ENCODE measurements at places on chromosomes 16 and 17.

- DNase-seq, result no peak
Observed at GRCh38 chr16:80655751-80656150, 115.0 kb downstream of the DYNLRB2 start.

- DNase-seq, result no peak
Observed at GRCh38 chr17:31225831-31226230, 71.2 kb downstream of the OMG start.

DNA sequence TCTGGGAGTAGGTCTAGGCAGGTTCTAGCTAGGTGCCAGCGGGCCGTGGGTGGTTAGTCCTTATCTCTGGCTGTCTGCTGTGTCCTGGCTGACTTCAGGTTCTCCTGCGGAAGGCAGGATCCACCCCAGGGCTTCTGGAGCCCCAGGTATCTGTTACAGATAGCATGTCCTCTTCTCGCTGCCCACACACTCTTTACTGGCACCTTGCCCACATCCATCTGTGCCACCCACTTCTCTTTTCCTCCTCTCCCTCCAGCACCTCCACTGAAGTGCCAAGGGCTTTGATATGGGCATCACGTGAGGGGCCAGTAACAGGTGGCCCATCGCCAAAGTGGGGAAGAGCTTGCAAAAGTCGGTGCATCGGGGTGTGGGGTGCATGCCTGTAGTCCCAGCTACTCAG, 4.6 kb upstream of the MPP2 start:
- DNase-seq, result no peak

DNA sequence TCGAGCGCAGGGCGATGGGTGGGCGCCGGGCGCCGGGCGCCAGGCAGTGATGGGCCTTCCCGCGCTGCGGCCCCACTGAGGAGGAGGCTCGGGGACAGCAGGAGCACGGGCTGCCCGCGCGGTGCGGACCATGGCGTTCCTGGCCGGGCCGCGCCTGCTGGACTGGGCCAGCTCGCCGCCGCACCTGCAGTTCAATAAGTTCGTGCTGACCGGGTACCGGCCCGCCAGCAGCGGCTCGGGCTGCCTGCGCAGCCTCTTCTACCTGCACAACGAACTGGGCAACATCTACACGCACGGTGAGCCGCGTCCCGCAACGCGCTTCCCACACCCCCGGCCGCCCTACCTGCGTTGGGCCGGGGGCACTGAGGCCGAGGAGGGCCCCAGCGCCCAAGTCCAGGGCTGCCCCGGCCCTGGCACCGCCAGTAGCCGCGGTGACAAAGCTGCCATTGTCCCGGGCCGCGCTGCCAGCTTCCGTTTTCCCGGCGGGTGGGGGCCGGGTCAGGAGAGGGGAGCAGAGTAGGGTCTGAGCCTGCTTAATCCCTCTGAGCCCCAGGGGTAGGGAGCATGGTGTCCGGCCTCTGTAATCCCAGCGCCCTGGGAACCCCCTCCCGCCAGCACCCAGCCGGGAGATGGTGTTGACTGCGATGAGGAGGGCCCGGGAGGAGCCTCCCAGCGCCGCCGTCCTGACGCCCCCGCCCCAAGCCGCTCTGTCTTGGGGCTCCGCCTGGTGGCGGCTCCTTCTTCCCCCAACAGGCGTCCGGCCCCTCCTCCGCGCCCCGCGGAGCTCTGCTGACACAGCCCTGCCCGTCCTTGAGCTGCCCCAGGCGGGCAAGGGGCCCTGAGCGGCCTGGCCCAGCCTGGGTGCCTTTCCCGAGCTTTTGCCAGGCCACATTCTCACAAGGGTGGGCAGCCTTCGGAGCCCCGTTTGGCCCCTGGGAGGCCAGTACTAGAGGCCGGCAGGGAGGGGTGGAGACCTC, 685 bp downstream of the PAQR4 start:
- DNase-seq, result no peak

- DNase-seq, result no peak
Observed at GRCh38 chr16:83045790-83046189, 419.0 kb downstream of the CDH13 start.

DNA sequence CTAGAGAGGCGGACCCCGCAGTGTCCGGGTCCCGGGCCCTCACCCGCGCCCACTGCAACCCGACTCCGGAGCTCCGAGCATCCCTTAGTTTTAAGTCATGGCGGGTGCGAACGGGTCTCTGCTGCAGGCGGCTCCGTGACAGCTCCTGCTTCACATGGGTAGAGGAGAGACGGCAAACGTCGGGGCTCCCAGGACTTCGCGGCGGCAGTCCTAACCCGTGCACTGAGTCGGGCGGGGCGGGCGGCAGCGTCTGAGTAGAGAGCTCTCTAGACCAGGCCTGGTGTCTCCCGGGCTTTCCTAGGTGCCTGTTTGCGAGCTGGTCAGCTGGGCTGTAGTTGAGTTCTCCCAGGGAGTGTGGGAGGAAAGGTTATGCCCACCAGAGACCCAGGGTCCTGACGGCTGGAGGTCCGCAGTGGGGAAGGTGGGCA, 345 bp downstream of the TSC2 start:
- DNase-seq, result no peak

DNA sequence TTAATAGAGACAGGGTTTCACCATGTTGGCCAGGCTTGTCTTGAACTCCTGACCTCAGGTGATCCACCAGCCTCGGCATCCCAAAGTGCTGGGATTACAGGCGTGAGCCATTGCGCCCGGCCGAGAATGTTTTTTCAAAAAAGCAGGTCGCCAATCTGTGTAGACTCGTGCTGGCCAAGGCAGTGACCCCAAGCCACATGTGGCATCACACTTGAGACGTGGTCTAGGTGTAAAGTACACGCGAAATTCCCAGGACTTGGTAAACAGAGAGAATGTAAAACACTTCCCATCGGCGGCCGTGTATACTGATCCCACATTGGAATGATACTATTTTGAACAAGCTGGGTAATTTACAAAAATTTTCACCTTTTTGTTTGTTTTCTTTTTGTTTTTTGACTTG, 41.1 kb downstream of the TBC1D16 start:
- DNase-seq, result no peak

DNA sequence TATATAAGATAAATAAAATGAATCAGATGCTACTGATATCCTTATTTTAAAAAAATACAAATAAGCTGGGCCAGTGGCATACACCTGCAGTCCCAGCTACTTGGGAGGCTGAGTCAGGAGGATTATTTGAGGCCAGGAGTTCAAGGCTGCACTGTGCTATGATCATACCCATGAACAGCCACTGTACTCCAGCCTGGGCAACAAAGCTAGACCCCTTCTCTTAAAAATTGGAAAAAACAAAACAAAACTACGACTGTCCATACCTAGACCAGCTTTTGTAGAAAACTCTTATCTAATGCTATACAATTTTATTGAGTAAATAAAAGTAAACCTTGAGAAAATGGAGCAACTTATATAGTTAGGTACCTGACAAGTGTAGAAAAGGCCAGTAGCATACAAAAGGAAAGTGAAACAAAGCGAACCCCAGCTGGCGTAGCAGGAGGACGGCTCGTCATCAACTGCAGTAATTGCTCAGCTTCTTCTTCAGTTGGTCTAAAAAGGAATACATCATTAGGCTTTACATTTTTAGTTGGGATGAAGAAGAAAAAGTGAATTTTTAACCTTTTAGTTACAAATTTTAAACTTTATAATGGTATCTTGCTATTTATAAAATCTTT, 23.6 kb downstream of the INTS2 start:
- no peak for DNase-seq

GRCh38 chr16:27508476-27508875, 41.2 kb downstream of the GTF3C1 start:
- no peak for DNase-seq

- DNase-seq, result no peak
Observed at GRCh38 chr17:64382061-64382583, 8.5 kb downstream of the PECAM1 start.

- DNase-seq, result no peak
Observed at GRCh38 chr16:84600343-84601229, 17.3 kb downstream of the COTL1 start.

GRCh38 chr17:34082404-34082803, 172.7 kb upstream of the CCL2 start:
- no peak for DNase-seq

- no peak for DNase-seq
Observed at GRCh38 chr17:57379237-57379894, 123.0 kb downstream of the MSI2 start.

DNA sequence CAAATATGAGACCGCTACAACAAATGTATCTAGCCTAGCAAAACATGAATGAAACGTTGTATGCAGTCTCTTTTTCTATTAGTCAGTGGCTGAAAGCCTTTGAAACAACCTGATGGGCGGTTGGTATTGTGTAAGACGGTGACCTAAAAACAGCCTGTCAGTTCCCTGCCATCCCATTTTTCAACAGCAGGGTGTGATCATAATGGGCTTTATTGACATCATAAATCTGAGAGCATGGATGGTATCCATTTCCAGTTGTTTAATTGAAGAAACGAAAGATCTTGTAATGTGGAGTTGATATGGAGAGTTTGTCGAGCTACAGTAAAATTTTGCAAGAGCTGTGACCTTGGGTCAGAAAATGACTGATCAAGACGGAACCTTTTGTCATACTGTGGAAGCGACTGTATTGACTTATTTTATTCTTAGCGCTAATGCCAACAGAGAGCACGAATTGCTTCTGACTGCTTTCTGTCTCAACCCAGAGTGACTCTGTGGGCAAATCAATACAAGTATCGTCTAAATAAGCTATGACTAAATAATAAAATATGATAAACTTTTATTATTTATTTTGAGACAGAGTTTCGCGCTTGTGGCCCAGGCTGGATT, 12.3 kb upstream of the MEIOB start:
- no peak for DNase-seq

DNA sequence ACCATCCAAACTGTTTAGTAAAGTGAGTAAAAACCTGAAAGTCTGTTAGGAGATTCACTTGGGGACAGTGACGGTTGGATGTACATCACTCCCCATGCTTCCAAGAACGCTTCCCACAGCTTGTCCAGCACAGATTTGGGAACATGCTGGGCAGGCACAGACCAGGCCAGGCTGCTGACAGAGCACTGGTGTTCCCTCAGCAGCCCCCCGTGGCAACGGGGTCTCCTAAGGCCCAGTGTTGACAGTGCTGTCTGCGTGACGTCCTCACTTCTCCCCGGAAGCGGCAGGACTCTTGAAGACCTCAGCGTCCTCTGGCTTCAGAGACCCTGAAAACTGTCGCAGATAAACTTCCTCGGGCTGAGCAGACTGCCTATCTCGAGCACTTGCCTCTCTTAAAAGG, 8.9 kb upstream of the TRPV3 start:
- DNase-seq, result no peak

DNA sequence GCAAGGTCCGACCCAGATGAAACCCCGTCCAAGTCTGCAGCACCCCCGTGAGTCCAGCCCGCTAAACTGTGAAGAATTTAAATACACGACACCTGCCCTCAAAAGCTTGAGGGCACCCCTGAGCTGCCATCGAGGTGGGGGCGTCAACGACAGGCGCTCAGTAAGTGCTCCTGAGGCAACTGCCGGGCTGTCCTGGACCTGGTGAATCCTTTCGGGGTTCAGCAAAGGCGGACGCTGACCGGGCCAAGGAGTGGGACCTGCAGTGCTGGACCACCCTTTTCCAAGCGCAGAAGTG, 512 bp upstream of the ENDOV start:
- DNase-seq, result no peak

DNA sequence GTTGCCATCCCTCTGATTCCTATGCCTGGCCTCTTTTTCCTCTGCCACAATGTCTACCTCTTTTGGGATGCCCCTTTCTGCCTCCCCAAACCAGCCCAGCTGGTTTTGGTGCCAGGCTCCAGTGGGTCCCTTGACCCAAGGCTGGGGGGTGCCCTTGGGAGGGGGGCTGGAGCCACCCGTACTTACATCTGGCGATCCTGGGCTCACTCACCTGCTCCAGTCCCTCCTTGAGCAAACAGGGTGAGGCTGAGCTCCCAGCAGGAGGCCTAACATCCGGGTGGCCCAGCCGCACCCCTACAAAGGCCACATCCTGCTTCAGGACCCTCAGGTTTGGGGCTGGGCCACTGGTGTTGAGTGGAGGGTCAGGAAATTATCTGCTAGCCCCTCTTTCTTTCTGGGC, 1.2 kb downstream of the ERN2 start:
- no peak for DNase-seq

- DNase-seq, result peak; percentile 83
Observed at GRCh38 chr17:47066841-47067682, 88.0 kb upstream of the RPRML start.

DNA sequence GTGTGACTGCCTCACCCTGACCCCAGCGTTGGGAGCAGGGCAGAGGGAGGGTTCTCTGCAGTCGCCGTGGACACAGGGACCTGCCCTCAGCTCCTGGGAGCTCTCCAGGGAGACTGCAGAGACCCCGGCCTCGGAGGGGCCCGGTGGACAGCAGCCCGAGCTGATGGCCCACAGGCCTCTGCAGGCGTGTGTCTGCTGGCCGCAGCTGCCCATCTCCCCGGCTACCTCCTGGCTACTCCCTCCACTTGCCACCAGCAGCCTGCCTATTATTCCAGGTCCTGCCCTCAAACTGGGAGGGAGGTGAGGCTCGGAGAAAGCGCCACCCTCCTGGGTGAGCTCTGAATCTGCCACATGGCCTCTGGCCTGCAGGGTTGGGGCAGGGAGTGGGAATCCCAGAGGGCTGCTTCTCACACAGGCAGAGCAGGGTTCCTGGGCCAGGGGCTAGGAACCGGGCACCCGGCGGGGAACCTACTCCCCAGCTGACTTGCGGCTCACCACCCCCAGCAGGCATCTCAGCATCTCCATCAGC, 7.2 kb downstream of the SLC16A5 start:
- DNase-seq, result no peak

DNA sequence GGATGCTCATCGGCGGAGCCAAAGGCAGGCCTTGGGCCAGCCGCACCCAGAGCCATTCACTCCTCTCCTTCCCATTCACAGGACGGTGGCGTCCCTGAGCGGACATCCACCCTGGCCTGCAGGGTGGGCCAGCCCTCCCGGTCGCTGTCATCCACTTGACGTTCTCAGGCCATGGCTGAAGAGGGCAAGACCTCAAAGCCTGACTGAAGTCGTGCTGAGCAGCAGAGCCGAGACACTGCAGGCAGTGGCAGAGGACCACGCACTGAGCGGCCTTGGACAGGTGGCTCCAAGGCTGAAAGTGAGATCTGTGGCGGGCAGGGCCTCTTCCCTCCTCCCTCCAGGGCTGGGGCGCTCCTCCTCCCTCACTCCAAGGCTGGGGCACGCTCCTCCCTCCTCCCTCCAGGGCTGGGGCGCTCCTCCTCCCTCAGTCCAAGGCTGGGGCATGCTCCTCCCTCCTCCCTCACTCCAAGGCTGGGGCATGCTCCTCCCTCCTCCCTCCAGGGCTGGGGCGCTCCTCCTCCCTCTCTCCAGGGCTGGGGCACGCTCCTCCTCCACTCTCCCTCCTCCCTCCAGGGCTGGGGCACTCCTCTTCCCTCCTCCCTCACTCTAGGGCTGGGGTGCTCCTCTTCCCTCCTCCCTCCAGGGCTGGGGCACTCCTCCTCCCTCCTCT, 24.1 kb downstream of the GNPTG start:
- no peak for DNase-seq

- DNase-seq, result no peak
Observed at GRCh38 chr17:18267366-18267765, 6.9 kb downstream of the MIEF2 start.
